T-helper 9 cell (primary cell): ENCODE measurements at places on chromosomes 5 and 9.

DNA sequence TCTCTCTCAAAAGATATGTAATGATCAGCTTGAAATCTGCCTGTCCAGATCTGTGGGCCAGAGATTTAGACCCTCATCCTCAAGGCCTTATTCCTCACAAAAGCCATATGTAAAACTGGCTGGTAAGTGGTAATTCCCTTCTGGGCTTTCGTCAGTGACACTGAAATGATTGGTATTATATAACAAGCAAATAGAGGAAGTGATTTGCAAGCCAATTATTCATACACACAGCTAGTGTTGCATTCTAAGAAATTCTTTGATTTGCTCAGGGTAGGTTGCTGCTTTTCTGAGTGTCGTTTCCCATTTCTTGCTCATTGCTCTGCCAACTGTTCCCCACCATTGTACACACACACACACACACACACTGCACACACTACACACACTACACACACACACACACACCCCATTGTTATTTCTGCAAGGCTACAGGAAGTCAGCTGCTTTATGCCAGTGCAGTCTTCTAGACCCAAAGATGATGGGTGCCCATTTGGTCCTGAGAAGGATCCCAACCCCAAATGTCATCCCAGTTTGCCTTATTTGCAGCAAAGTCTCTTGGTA lies 76.8 kb downstream of the PRLR start:
- no peak for DNase-seq

GRCh38 chr5:141001446-141001843 lies 35.2 kb downstream of the PCDHAC2 start:
- DNase-seq, result no peak

- DNase-seq, result no peak
Observed at GRCh38 chr5:113771483-113771882, 258.0 kb downstream of the YTHDC2 start.

- DNase-seq, result no peak
Observed at GRCh38 chr9:37035648-37036370, 1.7 kb upstream of the PAX5 start.

DNA sequence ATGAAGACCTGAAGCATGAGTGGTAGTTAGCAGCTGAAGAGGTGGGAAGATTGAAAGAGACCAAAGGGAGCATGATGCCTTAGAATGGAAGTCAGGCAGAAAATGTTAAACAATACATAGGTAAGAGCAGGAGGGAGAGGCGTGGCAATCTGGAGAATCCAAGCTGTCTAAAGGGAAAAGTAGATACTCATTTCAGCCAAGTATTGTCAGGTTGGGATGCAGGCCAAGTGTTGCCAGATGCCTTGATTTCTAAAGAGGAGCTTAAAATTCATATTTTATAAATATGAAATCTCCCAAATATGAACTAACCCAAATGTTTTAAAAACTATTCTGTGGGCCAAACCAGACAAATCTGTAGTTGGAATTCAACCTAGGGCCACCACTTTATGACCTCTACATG lies 4.2 kb downstream of the PAM start:
- DNase-seq, result no peak

DNA sequence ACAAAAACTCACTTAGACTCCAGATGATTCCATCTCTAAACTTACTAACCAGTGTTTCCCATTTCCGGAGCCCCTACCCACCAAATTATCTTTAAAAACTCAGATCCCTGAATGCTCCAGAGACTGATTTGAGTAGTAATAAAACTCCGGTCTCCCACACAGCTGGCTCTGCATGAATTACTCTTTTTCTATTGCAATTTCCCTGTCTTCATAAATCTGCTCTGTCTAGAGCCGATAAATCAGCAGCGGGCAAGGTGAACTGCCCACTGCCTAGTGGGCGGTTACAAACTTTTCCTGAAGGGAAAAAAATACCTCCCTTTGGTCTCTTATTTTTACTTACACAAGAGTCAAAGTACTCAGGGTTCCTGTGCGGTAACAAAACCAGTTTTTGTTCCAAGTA lies 624.4 kb upstream of the RORB start:
- no peak for DNase-seq

- no peak for DNase-seq
Observed at GRCh38 chr5:37807015-37807414, 32.8 kb downstream of the GDNF start.

DNA sequence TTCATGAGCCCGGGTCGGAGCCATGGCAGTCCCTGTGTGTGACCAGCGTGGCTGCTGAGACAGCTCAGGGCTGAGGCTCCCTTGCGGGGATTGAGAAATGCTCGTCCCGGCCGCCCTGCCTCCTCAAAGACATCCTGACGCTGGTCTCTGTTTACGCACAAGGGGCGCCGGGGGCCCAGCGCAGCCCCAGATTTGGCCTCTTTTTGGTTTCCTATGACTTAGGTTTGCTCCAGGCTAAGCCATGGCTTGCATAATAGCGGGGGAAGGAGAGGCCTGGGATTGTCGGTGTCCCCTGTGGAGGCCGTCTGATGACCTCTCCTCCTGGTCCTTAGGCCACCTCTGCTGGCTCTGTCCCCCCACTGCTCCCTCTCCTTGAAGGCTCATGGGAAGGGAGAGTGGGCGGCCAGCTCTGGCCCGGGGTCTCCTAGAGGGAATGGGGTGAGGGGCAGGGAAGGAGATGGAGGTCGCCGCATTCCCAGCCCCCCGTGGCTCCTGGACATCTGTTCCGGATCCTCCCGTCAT lies 3.5 kb downstream of the LAMC3 start:
- DNase-seq, result no peak

DNA sequence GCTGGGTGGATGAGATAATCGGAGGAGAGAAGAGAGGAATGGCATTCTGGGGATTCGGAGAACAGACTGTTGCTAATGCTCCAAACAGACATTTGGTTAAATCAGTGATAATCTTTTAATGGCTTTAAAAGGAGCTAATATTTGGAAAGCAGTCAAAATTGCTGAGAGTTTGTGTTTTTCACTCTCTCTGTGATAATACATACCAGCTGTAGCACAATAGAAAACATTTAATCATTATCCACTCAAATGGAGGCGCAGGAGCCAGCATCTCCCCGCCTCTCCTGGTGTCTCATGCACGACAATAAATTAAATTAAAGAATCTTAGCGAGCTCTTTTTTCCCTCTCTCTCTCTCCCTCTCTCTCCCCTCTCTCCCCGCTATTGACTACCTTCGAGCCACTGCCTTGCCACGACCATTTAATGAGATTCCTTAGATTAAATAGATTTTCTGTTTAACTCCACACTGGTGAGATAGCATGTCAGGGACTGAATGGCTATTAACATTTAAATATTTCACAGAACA lies 268.6 kb upstream of the MVB12B start:
- no peak for DNase-seq

DNA sequence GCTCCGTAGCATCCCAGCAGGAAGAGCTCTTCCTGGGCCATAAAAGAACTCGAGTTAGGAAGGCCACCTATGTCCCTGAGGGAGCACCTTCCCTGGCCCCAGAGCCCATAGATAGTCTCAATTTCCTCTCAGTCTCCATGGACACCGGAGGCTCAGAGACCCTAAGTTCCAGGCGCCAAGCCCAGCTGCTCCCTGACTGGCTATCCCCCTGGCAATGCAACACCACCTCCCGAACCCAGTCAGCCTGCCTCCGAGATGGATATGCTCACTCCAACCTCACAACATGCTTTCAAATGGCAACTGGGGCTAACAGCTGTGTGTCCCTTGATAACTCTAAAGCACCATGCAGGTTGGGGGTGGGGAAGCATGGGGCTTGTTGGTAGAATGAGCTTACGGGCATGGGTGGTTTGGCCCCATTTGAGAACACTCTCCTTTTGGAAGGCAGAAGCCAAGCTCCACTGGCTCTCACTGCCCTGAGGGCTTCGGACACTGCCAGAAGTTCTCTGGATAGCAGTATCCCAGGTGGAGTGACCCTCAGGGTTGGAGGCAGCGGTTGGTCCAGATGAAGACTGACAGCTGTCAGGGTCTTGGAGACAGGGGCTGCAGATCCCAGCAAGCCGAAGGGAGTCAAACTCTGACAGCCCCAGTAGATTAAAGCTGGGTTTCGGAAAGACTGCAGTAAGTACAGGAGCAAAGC lies 165.3 kb downstream of the PAX5 start:
- no peak for DNase-seq

- no peak for DNase-seq
Observed at GRCh38 chr5:18961234-18961633, 1026.8 kb downstream of the CDH18 start.

DNA sequence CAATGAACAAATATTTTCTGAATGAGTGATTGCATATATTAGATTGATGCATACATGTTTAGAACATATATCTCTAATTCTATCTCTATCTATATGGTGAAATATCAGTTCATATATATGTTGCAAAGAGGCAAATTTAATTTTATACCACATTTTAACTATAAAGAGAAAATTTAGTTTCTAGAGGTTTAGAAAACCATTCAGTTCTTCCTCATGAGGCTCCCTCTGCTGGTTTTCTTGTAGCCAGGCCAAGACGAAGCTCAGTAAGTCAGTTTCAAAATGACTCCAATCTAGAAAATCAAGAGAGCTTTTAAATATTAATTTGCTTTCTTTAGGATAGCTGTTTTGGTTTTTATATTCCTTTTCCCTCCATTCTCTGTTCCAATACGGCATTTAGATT lies 312.1 kb downstream of the TMEM232 start:
- no peak for DNase-seq

DNA sequence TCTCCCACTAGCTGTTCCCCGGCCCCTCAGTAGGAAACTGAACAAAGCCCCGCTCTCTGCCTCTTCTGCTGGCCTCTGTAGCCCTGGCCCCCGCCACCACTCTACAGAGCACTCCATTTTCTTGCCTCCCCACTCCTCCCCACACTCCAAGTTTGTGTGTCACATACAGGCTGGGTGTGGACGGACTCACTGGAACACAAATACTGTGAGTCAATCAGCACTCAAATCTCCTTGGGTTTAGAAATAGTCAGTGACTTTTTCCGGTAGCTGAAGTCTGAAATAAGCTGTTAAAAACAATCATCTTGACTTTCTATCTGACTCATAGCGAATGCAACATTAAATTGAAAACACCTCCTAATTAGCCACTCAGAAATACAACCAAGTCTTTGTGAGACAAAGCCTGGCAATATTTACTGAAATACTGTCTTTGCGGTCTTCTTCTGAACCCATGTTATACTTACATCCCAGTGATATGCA lies 122.5 kb downstream of the LHFPL2 start:
- DNase-seq, result no peak

DNA sequence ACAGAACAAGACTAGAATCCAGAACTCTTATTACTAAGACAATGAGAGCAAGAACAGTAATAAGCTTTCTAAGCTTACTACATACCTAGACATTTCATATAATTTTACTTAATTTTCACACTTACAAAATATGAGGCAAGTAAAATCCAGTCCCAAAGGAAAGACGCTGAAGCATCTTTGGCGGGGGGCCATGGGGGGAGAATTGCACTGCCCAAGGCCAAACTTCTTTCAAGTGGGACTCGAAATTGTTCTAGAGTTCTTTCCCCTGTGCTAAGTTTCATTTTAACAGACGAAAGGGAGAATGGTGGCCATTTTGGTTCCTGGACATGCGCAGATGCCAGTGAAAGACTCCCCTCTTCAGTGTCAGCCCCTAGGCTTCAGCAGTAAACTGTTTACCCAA lies 72.3 kb downstream of the PRRT1B start:
- no peak for DNase-seq

DNA sequence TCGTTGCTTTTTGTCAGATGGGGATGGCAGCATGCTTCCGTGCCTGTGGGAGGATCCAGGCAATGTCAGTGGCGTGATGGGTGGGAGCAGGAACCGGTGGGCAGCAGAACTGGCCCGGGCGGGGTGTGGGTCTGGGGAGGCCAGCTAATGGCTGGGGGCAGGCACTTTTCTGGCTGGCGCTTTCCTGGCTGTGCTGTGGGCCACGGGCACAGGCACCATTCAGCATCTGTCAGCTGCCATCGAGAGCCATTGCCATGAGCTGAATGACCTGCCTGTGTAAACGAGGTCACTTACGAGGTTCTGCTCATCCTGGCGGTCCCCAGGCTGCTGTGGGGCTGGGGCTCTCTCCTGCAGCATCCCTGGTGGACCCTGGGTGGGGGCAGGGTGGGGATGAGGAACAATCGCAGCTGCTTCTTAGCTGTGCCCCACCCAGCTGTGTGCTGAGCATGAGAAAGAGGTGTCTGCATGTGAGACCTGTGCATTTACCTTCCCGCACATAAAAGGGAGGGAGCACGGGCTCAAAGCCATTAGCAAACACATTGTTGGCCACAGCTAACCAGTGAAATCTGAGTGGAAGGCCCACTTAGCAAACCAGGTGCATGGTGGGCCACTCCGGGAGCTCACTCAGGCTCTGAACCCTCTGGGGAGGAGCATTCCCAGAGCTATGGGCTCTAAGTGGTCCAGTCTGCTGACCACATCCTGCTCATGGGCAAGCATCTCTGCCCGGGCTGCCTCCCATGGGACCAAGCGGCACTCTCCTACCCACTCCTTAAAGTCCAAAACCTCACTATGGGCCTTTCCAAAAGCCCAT lies 41.3 kb upstream of the OLFM1 start:
- DNase-seq, result no peak

DNA sequence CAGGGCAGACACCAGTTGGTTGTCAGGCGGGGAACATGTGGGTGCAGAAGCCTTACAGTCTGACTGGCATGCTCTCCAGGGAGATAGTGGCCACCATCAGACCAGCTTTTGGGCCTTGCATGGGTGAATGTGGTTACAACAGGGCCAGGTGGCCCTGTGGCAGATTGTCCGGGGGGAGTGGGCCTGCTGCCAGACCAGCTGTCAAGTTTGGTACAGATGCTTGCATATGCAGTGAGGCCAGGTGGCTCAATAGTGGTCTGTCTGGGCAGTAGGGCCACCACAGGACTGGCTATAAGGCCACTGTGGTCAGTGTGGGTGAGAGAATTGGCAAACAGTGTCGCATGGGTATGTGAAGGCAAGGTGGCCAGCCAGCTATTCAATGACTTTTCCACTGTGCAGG lies 148.7 kb downstream of the FAM174A start:
- no peak for DNase-seq

- no peak for DNase-seq
Observed at GRCh38 chr5:74196233-74196632, 444.3 kb downstream of the ENC1 start.

DNA sequence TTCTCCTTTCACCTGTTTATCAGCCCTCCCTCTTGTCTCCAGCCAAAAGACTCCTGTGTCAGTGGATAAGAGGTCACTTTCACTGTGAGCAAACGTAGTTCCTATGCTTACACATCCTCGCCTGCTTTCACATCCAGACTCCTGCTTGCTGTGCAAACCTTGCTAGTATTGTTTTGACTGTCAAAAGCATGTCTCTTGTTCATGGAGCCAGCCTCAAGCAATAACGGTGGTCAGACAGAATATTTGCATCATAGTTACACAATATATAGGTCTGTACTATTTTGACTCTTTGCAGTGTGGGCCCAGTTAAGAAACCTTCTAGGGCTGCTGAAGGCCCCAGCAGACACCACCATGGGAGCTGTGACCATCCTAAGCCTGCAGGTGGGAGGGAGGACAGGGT lies 420.0 kb downstream of the SEMA5A start:
- no peak for DNase-seq

GRCh38 chr9:19050637-19051591 lies 1.7 kb downstream of the RRAGA start:
- no peak for DNase-seq

DNA sequence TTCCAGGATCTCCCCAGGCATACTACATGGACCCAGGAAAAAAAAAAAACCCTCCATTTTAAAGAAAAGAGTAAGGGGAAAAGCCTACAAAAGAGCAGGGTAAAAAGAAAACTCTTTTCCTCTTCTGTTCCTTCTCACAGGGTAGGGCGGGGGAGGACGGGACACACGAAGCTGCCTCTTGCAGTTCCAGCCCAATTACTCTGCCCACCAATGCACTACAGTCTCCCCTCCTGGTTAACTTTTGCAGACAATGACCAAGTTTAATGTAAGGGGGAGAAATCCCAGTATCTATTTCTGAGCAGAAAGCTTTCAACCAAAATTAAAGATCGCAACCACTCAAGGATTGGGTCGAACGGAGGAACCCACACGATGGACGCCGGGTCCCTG lies 1.3 kb downstream of the BRD3 start:
- DNase-seq, result no peak
